ENCODE measurements at places on chromosomes 16 and 17.

- no peak for DNase-seq
Observed at GRCh38 chr17:63956296-63956920, 16.3 kb downstream of the SCN4A start.

GRCh38 chr16:1906055-1906845 lies 12.0 kb downstream of the HS3ST6 start:
- no peak for DNase-seq

- no peak for DNase-seq
Observed at GRCh38 chr17:80615376-80615775, 70.7 kb downstream of the RPTOR start.

DNA sequence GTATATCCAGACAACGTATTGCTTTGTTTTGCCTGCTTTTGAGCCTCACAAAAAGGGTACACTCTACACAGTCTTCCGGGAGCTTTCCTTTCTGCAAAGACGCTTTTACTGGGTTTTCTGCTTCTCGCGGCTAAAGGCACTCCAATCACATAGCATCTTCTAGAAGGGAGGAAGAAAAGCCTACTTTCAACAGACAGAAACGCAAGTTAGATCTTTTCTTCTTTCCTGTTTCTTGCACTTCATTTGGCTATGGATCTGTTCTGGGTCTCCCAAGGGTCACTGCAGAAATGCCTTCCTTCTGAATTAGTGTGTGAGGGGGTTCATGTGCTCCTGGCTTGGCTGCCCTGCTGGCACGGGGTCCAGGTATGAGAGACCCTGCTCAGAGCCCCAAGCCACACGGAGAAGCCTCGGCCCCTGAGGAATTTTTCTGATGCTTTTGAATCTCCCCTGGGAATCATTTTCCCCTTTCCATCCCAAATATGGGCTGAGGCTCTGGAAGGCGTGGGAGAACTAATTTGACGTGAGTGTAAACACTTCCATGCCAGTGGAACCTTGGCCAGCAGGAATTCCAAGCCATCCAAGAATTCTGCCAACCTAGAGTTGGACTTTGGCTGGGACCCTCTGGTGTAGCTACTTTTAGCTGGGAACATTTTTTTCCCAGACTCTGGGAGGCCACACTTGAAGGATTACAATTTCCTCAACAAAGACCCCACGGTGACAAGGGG lies 49.6 kb upstream of the NKD1 start:
- DNase-seq = no peak

- no peak for DNase-seq
Observed at GRCh38 chr17:77566566-77567138, 391.9 kb upstream of the TNRC6C start.

DNA sequence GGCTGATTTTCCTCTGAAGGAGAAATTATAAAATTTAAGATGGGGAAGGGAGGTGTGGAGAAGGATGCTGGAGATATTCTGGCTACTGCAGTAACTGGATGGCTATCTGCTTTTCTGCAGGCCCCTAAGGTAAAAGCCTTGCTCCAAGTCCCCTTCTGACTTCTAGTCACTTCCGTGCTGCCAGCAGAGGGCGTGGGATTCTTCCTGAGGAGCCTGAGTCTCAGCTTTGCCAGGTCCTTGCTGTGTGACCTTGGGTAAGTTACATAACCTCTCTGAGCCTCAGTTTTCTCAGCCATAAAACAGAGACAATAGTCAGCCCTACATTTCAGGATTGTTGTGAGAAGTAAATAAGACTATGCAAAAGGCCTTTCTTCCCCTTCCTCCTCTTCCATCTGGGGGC lies 24.3 kb upstream of the TMEM220 start:
- DNase-seq = peak; percentile 29

- DNase-seq = no peak
Observed at GRCh38 chr16:25834101-25834500, 142.3 kb downstream of the HS3ST4 start.

DNA sequence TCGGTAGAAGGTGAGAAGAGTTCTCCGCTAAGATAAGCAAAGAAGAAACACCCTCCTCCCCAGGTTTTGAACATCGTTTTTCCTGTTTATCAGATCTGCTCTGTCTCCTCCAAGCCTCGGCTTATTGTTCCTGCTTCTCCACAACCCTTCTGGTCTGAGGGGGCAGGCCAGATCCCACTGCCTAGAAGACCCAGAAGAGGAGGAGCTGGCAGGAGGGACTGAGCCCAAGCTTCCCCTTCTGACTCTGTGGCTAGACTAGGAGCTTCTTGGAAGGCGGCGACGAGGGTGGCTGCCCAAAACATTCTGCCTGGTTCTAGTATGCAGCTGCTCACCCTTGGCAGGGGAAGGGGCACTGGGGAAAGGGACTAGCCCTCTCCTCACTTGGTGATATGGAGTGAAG lies 5.2 kb upstream of the HOXB5 start:
- DNase-seq = no peak

DNA sequence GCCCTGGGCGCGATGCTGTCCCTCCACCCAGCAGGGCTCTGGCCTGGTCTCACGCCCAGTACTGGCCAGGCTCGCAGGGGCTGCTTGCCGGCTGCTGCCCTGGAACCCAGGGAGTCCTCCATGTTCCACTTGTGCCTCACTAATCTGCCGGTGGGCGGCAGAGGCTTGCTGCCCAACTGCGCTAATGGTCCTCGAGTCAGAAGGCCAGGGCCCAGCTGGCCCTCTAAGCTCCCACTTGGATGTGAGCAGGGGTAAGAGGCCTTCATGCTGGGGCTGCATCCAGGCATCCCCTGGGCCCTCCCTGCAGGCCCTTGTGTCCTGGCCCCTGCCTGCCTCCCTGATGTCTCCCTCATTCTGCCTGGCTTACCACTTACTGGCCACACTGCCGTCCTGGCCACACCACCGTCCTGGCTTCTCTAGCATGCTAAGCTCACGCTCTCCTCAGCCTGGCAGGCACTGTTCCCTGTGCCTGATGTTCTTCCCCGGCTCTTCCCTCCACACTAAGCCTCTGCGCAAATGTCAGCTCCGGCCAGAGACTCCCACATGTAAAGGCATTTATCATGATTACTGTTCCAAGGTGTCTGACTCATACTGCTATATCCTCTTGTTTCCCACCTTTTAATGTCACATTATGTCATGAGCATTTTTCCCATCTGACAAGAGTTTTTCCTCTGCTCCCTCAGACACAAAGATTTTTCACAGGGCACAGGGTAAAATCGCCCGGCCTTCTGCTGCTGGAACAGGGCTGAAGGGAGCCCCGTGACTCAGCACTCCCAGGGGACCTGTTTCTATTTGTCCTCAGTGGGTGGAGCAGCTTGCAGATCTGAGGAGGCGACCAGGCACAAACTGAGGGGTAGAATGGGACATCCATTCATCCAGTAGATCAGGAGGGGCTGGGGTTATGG lies 15.9 kb downstream of the B9D1 start:
- no peak for DNase-seq

- no peak for DNase-seq
Observed at GRCh38 chr16:49704586-49705155, 151.2 kb downstream of the ZNF423 start.

DNA sequence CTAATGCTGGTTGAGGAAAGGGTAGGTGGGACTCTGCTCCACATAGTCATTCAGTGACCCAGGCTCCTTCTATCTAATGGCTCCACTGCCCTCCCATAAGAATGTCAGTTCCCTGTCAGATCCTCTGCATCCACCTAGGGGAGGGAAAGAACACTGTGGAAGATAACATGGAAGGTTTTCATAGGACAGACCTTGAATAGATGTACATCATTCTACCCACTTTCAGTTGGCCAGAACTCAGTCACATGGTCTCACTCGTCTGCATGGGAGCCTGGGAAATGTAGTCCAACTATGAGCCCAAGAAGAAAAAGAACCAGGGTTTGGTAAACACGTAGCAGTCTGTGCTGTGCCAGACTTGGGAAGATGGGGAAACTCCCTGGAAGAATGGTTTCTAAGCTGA lies 27.1 kb upstream of the SCNN1B start:
- no peak for DNase-seq

- peak; percentile 31 for DNase-seq
Observed at GRCh38 chr17:59963738-59964481, 630 bp downstream of the RNFT1 start.

GRCh38 chr17:39695089-39695474 lies 4.8 kb upstream of the ERBB2 start:
- DNase-seq = no peak

- DNase-seq = no peak
Observed at GRCh38 chr17:73029991-73030390, 62.5 kb downstream of the SLC39A11 start.

GRCh38 chr16:9251026-9251425 lies 159.6 kb downstream of the HAPSTR1 start:
- no peak for DNase-seq

- no peak for DNase-seq
Observed at GRCh38 chr17:34411646-34412421, 48.8 kb upstream of the CCL1 start.

GRCh38 chr16:55437625-55438024 lies 41.4 kb upstream of the MMP2 start:
- DNase-seq = peak; percentile 4

DNA sequence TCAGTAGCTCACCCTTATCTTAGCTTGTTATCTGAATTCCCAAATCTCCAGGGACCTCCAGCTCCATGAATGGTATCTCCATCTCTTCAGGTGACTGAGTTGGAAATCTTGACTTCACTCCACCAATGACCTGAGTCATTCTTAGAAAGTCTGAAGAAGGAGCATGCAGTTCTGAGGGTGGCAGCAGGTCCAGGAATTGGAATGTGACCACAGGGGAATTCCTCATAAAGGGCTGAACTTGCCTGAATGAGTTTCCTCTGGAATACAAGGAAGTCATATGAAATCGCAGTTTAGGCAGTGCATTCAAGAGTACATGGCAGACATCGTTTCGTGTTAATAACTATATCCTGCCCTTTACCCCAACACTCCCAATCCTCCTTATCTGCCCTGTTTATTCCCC lies 12.5 kb upstream of the PYY start:
- no peak for DNase-seq

DNA sequence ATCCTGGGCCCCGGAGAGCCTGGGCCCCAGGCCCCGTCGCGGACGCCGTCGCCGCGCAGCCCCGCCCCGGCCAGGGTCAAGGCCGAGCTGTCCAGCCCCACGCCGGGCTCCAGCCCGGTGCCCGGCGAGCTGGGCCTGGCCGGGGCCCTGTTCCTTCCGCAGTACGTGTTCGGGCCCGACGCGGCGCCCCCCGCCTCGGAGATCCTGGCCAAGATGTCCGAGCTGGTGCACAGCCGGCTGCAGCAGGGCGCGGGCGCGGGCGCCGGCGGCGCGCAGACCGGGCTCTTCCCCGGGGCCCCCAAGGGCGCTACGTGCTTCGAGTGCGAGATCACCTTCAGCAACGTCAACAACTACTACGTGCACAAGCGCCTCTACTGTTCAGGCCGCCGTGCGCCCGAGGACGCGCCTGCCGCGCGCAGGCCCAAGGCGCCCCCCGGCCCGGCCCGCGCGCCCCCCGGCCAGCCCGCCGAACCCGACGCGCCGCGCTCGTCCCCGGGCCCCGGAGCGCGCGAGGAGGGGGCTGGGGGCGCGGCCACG lies 36.8 kb upstream of the ZC3H18 start:
- no peak for DNase-seq

GRCh38 chr17:52147431-52147830 lies 11.1 kb downstream of the CA10 start:
- DNase-seq = peak; percentile 7

DNA sequence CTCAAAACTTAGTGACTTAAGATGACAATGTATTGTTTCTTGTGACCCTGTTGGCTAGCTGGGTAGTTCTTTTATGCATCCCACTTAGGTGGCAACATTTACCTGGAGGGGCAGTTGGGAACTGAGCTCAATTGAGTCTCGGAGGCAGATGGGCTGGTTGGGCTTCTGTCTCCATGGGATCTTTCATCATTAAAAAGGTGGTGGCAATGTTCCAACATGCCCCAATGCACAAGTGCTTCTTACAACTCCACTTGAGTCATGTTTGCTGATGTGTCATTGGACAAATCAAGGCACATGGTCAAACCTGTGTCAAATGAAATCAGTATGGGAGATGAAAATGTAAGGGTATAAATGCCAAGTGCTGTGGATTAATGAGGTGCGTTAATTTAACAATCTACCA lies 11.7 kb upstream of the HS3ST3B1 start:
- no peak for DNase-seq

DNA sequence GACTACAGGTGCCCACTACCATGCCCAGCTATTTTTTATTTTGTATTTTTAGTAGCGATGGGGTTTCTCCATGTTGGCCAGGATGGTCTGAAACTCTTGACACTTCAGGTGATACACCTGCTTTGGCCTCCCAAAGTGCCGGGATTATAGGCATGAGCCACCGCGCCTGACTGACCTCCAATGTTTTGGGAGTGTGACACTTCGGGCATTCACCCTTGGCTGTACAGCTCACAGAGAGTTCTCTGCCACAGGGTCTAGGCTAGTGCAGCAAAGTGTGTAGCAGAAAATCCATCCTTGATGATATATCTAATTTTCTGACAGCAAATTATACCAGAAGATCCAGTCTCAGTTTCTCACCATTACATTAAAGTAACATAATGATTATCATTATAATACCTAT lies 14.1 kb downstream of the FAM20A start:
- DNase-seq = no peak

GRCh38 chr17:80393961-80394360 lies 21.0 kb upstream of the ENDOV start:
- no peak for DNase-seq

- DNase-seq = no peak
Observed at GRCh38 chr16:77912617-77913016, 109.7 kb upstream of the CLEC3A start.

DNA sequence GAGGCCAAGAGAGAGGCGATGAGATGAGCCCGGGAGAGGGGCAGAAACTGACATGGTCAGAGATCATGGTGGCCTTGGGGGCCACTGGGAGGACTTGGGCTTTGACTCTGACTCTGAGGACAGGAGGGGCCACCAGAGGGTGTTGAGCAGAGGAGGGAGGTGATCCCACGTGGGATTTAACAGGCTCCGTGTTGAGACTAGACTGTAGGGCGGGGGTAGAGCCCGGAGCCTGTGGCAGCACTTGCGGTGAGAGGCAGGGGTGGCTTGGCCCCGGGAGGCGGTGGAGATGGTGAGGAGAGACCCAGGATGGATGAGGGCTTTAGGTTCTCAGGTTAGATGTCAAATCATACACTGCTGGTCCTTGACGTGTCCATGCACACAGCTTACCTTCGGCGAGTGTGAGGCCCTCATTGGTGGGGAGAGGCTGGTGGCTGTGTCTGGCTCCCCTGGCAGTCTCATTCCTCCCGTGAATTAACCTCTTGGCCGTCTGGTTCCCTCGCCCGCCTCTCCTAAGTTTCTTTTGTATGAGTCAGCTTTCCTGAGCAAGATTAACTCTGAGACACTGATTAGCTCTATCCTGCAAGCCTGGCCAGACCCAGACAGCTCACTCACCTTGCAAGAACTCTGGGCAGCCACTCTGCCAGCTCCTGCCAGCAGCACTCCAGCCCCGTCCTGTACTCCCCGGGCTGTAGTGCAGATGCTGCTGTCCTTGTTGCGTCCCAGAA lies 39.7 kb downstream of the VPS35L start:
- DNase-seq = no peak

All from activated CD4-positive, alpha-beta T cell treated with anti-CD3 and anti-CD28 coated beads, Interleukin-2, Interleukin-4, amounts not matched to agents 100 ng/mL and 50 ng/mL, durations not matched to agents 16 hours and 8 hours (primary cell).